ENCODE measurements at places on chromosomes 11 and 22.
A peak's percentile ranks its signal among the peaks of the same experiment; 100 is the strongest.

- no peak for DNase-seq
Observed at GRCh38 chr11:78926633-78927338, 352.1 kb upstream of the NARS2 start.

- no peak for DNase-seq
Observed at GRCh38 chr11:129286813-129287212, 88.8 kb upstream of the BARX2 start.

DNA sequence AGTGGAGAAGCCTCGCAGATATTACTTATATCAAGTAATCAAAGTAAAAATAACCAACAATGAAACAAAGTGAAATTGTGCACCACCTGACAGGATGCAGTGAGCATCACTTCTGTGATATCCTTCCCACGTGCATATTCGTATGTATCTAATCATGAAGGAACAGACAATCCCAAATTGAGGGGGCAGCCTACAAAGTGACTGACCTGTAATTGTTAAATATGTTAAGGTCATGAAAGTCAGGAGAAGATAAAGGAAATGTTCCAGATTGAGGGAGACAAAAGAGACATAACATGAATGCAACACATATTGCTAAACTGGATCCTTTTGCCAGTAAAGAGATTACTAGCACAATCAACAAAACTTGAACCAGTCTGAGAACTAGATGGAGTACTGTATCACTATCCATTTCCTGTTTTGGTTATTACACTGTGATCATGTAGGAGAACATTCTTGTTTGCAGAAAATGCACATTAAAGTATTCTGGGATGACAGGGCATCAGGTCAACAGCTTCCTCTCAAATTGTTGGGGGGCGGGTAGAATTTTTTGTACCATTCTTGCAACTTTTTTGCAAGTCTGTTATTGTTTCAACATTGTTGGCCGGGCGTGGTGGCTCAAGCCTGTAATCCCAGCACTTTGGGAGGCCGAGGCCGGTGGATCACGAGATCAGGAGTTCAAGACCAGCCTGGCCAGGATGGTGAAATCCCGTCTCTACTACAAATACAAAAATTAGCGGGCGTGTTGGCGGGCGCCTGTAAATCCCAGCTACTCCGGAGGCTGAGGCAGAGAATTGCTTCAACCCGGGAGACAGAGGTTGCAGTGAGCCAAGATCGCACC is 2.0 kb downstream of the SBF2 start:
- no peak for DNase-seq

DNA sequence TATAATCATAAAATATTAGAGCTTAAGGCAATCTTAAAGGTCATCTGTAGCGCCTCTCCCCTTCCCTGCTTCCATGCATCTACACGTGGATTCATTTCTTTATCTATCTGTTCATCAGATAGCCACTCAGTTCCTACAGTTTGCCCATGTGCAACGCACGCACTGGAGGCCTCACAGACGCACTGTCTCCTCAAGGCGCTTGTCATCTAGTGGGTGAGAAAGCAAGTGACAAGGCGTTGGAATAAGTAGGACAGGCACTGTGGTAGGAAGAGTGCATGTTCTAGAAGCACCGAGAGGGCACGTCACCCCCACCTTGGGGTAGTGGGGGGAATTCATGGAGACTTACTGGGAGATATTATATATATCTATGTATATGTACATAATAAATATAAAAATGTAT is 20.8 kb upstream of the JAM3 start:
- DNase-seq, result no peak

GRCh38 chr11:84558085-84558905 is 1068.8 kb downstream of the DLG2 start:
- no peak for DNase-seq

- DNase-seq, result no peak
Observed at GRCh38 chr22:33969045-33969444, 48.8 kb upstream of the LARGE1 start.

- no peak for DNase-seq
Observed at GRCh38 chr22:28268171-28268570, 349.1 kb upstream of the PITPNB start.

- DNase-seq, result peak; percentile 3
Observed at GRCh38 chr22:29524442-29525191, 28.9 kb downstream of the THOC5 start.

GRCh38 chr11:77770629-77771028 is 49.9 kb downstream of the RSF1 start:
- no peak for DNase-seq

DNA sequence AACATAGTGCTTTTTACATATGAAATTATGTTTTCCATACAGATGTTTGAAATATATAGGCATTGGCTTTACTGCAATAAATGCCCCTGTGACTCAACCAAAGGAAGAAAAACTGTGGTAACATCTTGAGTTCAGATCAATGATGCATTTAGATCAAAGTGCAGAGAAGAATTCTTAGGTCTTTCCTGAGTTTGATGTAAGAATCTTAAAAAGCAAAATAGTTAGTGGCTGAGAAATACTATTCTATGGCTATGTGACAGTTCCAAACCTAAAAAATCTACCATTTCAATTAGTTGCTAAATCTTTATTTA is 93.7 kb downstream of the SOX6 start:
- no peak for DNase-seq

- DNase-seq, result no peak
Observed at GRCh38 chr22:23519442-23520157, 60.5 kb downstream of the IGLL1 start.

DNA sequence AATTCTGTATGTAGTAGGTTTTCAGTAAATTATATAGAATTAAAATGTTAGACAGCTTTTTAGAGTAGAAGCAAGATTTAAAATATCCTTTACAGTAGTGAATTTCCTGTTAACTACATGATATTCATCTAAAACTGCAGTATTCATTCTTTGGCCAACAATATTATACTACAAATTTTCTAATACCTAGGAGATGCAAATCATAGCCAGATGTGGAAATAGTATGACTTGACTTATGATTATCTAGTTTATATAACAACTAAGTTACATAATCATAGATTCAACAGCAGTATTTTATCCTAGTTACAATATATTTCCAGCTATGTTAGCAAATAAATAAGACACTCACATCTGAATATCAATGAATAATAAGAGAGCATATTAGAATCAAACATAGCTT is 163.2 kb downstream of the MSANTD4 start:
- no peak for DNase-seq

GRCh38 chr22:27903805-27904473 is 15.1 kb downstream of the PITPNB start:
- no peak for DNase-seq

- no peak for DNase-seq
Observed at GRCh38 chr22:19419464-19420178, 11.9 kb downstream of the HIRA start.

DNA sequence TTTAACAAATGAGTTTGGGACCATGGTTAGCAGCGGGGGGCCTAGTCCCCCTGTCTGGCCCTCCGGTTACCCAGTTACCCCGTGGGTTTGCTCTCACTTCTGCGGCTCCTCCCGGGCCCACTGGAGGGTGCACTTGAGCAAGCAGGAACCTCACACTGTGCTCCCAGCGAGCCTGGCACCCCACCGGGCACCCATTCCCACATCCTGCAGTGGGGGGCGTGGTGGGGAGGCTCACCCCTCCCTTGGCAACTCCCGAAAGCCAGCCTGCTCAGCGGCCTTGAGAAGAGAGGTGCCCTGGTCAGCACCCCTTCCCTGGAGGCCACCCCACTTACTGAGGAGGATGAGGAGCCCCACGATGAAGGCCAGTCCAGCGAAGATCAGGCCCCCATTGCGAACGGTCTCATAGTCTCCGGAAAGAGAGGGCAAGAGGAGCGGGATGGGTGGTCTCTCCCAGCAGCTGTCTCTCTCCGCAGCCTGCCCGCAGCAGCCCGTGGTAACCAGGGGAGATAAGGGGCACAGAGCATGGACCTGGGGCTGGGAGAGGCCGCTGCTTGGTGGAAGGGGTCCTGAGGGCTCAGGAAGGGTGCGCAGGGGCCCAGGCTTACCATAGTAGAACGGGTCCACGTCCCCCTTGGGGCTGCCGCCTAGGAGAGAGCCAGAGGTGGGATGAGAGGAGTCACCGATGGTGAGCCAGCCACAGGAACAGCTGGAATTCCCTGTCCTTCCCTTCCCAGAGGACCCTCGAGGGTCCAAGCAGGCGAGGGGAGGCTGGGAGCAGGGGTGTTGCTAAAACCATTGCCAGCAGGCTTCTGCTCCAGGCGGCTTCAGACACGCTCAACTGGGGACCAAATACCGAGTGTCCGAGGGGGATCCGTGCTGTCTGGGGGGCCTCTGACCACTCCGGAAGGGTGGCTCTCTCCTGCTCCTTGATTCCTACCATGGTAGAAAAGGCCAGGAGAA is 2.2 kb downstream of the FXYD2 start:
- no peak for DNase-seq

Data from stimulated activated CD8-positive, alpha-beta memory T cell treated with anti-CD3 and anti-CD28 coated beads, Interleukin-2, amount 100 ng/mL, for 1 hour (primary cell).